ENCODE measurements at places on chromosomes 16 and 17.

DNA sequence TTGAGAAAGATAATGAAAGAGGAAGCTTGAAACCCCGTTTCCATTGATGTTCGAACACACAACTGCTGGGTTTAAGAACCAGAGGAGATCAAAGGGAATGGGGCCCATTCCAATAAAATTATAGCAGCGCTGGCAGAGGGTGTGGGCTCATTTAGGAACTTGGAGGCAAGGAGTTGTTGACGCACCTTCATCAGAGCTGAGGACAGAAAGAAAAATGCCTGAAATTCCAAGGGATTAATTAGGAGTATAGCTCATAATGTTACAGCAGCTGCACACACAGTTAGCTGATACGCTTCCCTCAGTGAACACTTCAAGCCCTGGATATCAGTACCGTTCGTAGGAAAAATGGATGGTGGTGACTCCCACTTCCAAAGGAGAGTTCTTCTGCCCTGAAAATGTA lies 127.2 kb downstream of the AXIN2 start:
- peak; percentile 92 for DNase-seq

DNA sequence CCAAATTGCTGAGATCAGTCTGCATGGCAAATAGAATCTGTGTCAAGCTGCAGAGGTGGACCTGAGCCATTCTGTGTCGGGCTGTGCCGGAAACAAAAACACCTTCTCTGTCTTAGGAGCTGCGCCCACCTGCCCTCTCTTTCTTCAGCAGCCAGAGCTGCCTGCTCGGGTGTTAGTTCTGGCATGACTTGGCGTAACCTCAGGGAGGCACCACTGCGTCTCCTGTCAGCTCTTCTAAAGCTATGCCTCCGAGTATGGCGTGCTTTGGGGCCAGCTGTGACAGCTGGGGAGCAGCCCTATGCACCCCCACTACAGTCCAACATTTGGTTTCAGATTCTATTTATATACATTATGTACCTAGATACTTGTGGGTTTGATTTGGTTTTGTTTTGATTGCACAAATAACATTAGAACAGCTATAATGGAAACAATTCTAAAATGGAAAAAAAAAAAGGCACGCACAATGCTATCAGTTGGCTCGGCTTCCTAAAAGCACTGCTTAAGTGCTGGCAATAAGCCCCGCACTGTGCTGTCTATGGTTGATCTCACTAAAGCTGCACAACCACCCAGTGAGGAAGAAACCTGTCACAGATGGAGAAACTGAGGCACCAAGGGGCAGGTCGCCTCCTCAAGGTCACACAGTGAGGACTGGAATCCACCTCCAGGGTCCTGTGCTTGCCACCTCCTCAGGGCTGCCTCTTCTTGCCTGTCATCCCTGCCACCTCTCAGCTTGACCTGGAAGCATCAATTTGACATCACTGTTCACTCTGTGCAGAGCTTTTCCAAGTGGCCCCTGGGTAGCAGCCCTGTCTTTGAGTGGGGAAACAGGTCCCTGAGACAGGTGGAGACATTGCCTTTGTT lies 18.7 kb upstream of the ADGRG1 start:
- DNase-seq: no peak

DNA sequence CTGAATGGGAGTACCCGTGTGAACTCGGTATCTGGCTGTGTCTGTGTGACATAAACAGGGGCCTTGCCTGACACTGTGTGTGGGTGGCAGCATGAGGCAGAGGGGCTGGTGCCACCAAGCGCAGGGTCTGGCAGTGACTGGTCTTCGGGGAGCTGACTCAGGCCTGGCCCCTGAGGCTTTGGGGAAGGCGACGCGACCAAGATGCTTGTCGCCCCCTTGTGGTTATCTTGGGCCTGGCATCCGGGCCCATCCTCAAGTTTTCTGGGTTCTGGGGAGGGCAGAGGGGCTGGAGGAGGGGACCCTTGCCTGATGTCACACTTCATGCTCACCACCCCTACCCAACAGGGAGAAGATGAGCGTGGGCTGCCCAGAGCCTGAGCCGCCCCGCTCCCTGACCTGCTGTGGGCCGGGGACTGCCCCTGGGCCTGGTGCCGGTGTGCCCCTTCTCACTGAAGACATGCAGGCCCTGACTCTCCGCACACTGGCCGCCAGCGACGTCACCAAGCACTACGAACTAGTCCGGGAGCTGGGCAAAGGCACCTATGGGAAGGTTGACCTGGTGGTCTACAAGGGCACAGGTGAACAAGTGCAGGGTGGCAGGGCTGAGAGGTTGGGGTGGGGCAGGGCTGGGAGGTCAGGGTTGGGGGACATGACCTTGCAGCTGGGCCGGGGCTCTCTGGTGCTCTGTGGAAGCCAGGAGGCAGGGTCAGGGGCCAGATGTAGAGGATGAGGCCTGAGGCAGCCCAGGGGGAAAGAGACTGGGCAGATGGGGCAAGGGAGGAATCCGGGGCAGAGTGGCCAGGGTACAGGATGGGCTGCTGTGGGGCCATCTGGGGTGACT lies 24.9 kb downstream of the SBK1 start:
- DNase-seq: peak; percentile 19

DNA sequence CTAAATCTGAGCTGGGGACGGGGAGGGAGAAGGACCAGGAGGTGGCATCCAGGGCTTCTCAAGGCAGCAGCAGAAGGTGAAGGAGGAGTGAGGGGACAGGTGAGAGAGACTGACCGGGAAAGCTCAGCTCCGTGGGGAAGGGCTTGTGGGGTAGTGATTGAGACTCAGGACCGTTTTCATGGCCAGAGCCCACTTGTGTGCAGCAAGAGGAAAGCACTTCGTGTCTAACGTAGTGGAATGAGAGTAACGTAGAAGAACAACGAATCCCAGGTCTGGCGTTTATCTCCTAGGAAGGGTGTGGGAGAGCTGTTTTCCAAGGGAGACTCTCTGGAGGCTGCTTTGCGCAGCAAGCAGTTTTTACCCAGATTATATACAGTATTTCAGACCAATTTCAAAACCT lies 1.3 kb upstream of the CDH3 start:
- DNase-seq: peak; percentile 44

GRCh38 chr17:19464031-19465026 lies 53.3 kb downstream of the RNF112 start:
- no peak for DNase-seq

GRCh38 chr16:8996891-8997290 lies 33.2 kb upstream of the USP7 start:
- no peak for DNase-seq

- DNase-seq: no peak
Observed at GRCh38 chr16:7452090-7452489, 119.4 kb downstream of the RBFOX1 start.

GRCh38 chr17:39429600-39429999 lies 21.5 kb downstream of the MED1 start:
- no peak for DNase-seq

GRCh38 chr17:5097101-5097834 lies 14.4 kb downstream of the ZNF232 start:
- peak; percentile 58 for DNase-seq

- DNase-seq: no peak
Observed at GRCh38 chr17:82447876-82448275, 2.7 kb downstream of the CYBC1 start.

- DNase-seq: peak; percentile 45
Observed at GRCh38 chr16:75931043-75931442, 204.8 kb upstream of the CPHXL start.

- no peak for DNase-seq
Observed at GRCh38 chr17:70370816-70371215, 201.5 kb downstream of the KCNJ2 start.

- no peak for DNase-seq
Observed at GRCh38 chr16:1590930-1591705, 20.8 kb downstream of the IFT140 start.

- DNase-seq: no peak
Observed at GRCh38 chr17:63015824-63016223, 49.8 kb downstream of the TANC2 start.

DNA sequence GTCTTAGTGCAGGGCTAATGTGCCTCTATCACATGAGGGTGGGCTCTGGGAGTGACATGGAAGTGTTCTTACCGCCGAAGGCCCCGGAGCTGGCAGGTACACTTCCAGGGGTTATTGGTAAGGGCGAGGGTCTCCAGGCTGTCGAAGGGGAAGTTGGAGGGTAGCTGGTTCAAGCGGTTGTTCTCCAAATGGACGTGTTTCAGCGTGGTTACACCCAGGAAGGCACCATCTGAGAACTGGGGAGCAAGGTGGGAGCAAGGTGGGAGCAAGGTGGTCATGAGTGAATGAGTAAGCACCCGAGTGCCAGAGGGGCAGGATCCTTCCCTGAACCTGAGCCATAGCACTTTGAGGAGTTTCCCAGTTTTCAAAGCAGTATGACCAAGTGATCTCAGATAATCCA lies 3.0 kb downstream of the CHAD start:
- no peak for DNase-seq

GRCh38 chr16:1134776-1135458 lies 18.0 kb upstream of the CACNA1H start:
- DNase-seq: no peak

GRCh38 chr17:33080091-33080490 lies 88.4 kb downstream of the SPACA3 start:
- no peak for DNase-seq

DNA sequence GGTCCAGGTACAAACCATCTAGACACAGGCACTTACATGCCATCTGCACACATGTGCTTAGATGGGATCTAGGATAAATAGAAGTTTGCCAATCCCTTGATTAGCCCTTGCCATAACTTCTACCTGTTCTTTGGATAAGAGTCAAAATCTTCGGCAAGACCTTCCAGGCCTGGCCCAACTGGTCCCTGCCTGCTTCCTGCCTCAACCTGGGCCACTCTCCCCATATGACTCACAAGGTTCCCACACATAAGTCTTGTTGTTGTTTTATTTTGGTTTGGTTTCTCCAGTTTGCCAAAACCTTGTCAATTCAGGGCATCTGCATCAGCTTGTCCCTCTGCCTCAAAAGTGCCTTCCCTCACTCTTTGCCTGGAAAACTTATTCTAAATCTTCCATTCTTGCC lies 95.3 kb upstream of the XYLT1 start:
- no peak for DNase-seq

DNA sequence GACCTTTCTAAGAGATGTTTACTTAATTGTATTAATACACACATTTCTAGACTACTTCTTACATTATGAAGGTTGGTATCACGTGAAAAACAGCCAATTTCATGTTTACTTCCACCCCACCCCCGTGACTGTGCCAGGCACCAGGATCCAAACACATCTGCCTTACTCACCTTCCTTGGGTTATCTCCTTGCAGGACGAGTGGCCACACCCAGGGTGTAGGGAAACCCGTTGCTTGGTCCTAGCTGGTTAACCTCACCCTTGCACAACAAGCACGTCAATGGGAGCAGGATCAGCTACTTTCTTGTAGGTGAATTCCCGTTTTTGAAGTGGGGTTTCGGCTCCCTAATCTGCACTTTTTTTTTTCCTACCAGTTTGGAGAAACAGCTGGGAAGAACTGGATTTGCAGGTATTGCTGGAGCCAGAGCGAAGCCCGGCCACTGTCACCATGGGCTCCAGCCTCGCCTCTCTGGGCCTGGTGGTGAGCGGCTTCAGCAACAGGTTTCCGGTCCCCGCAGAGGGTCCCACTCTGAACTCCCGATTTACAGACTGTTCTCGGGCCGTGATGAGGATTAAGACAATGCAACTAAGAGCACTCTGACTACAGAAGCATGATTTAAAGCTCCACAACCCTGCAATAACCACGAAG lies 2.1 kb upstream of the UBB start:
- DNase-seq: no peak
